ENCODE measurements at places on chromosomes 6 and 20.

- no peak for DNase-seq
These were observed 29.1 kb downstream of the HECA start for GRCh38 chr6:139164001-139164400.

DNA sequence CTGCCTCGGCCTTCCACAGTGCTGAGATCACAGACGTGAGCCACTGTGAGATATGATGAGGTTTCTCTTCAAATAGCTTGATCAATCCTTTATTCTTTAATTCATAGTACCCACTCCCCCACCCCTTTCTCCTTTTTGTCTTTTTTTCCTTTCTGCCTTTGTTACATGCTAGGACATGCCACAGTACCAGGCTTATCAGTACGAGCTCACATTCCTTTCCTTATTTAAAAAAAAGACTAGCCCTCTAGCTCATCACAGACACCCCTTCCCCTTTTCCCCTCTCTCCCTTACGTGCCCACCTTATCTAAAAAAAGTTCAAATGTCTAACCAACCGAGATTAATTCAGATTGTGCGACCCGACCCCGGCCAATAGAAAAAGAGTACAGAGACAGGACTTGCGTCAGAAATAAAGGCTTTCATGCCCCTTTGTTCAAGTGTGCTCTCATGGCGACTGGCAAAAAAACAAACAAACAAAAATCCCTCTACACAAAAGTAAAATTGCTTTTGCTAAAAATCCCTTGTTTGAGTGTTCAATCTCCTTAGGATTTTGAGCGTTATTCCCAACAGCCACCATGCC, 49.2 kb downstream of the MRAP2 start:
- DNase-seq = no peak

DNA sequence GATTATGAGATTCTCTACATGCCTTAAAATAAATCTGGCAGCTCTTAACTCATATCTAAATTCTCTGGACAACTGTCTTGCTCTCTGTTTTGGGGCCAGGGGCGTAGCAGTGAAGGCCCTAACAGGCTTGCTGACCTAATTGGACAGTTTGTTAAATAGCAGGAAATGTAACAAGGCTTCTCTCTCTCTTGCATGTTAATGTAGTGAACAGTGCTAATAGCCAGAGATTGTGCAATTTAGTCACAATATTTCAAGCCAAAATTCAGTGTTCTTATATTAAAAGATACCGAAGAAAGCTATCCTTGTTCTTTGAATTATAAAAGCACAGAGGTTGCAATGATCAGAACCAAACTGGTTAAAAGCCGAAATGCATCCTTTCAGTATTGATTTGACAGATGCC, 3.0 kb downstream of the PPP1R3D start:
- no peak for DNase-seq

DNA sequence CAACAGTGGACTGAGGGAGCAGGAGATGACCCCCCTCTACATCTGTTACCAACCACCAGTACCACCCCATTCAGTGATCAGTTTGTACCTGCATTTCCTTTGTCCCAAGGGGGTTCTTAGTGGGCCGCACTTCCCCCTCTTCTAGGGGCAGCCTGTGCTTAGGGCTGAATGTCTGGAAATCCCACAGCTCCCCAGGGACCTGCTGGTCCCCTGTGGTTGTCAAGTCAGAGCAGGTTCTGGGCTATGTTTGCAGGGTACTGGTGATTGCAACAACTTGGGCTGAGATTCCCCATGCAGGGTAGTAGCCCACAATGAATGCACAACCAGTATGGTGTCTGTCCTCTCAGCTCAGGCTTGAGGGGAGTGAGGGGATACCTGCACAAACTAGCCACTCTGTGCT, 39.7 kb upstream of the COL10A1 start:
- no peak for DNase-seq

- DNase-seq = no peak
These were observed 89.5 kb downstream of the MAP3K7 start for GRCh38 chr6:90497411-90497810.

GRCh38 chr6:33705268-33705885, 6.1 kb downstream of the UQCC2 start:
- DNase-seq = no peak

GRCh38 chr6:38489951-38490350, 149.8 kb downstream of the BTBD9 start:
- DNase-seq = no peak
